Calu3 (cell line): ENCODE measurements at places on chromosomes 13 and 19. TPM values are rescaled to one million over a fixed set of nuclear protein-coding genes. Genes with fewer than 3 reads are reported as not detected.

GRCh38 chr13:43364210-43365038 is 341.0 kb downstream of the DNAJC15 start:
- H3K36me3 ChIP-seq: no peaks in the 10 kb centered on the region
- H3K4me3 ChIP-seq: no peak overlapping the region
- no peak for DNase-seq
- H3K27me3 ChIP-seq: no peaks in the 10 kb centered on the region
- no peaks in the 10 kb centered on the region for H3K4me1 ChIP-seq

- DNase-seq: no peak
- H3K27me3 ChIP-seq: no peaks in the 10 kb centered on the region
These were observed 866 bp upstream of the LMO7 start for GRCh38 chr13:75635101-75635827.

GRCh38 chr13:113016526-113017295 is 47.7 kb downstream of the MCF2L start:
- H3K4me1 ChIP-seq: no peaks in the 10 kb centered on the region
- no peak for DNase-seq
- H3K27me3 ChIP-seq: no peaks in the 10 kb centered on the region
- no peaks in the 10 kb centered on the region for H3K36me3 ChIP-seq
- H3K4me3 ChIP-seq: no peak overlapping the region

GRCh38 chr19:22622901-22623840 is 11.0 kb upstream of the ZNF492 start:
- DNase-seq: no peak
- no peaks in the 10 kb centered on the region for H3K4me1 ChIP-seq
- H3K27ac ChIP-seq: no peak overlapping the region
- H3K4me3 ChIP-seq: no peak overlapping the region

DNA sequence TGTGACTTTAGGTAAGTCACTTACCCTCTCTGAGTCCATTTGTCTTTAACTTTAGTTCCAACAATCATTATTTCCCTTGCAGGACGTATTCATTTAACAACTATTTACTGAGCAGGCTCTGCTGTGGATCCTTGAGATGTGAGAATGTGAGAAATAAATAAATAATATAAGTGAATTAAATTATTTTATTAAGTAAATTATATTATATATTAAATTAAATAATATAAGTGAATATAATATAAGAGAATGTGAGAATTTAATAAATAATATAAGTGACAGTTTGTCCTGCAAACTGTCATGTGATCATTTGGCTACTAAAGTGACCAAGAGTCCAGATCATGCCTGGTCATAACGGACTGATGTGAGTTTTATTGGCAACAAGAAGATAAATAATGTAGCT is 598 bp downstream of the OR2Z1 start:
- H3K27me3 ChIP-seq: no peaks in the 10 kb centered on the region
- H3K27ac ChIP-seq: no peak overlapping the region

Gene DHDH
- 2.1 and 5.3 TPM in 2 replicates for total RNA-seq

Gene HMG20B
- total RNA-seq: 58.1 and 58.4 TPM in 2 replicates

Gene SIGLEC5
- total RNA-seq: not detected in 2 replicates

GRCh38 chr13:111202745-111203144 is 87.6 kb downstream of the ARHGEF7 start:
- no peak for DNase-seq
- H3K27me3 ChIP-seq: no peaks in the 10 kb centered on the region
- no peaks in the 10 kb centered on the region for H3K4me1 ChIP-seq
- no peak overlapping the region for H3K27ac ChIP-seq
- H3K36me3 ChIP-seq: no peaks in the 10 kb centered on the region

DNA sequence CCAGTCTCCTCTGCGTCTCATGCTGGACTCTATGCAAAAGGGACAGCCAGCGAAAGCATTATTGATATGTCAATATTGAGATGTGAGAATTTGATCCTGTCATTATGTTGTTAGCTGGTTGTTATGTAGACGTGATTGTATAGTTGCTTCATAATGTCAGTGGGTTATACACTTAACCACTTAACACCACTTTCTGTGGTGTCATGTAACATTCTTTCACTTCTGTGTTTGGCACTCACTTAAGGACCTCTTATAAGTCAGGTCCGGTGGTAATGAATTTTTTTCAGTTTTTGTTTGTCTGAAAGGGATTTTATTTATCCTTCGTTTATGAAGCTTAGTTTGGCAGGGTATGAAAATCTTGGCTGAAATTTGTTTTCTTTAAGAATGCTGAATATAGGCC is 7.1 kb upstream of the SIGLEC7 start:
- DNase-seq: no peak
- H3K4me3 ChIP-seq: no peak overlapping the region
- H3K36me3 ChIP-seq: no peaks in the 10 kb centered on the region
- H3K27ac ChIP-seq: no peak overlapping the region
- peaks cover 63% of the 10 kb centered on the region for H3K27me3 ChIP-seq

GRCh38 chr13:101343128-101343787 is 73.0 kb downstream of the NALCN start:
- H3K4me3 ChIP-seq: no peak overlapping the region
- no peak overlapping the region for H3K27ac ChIP-seq
- no peaks in the 10 kb centered on the region for H3K36me3 ChIP-seq
- DNase-seq: no peak
- H3K4me1 ChIP-seq: no peaks in the 10 kb centered on the region

Gene FCER2
- total RNA-seq: not detected in 2 replicates

- peaks cover 100% of the 10 kb centered on the region for H3K27me3 ChIP-seq
- DNase-seq: peak; percentile 57
- H3K4me3 ChIP-seq: peak overlapping the region; percentile 1
- peaks cover 4% of the 10 kb centered on the region for H3K36me3 ChIP-seq
- no peak overlapping the region for H3K27ac ChIP-seq
- peaks cover 39% of the 10 kb centered on the region for H3K4me1 ChIP-seq
These were observed 869 bp downstream of the GFY start for GRCh38 chr19:49425922-49426592.

DNA sequence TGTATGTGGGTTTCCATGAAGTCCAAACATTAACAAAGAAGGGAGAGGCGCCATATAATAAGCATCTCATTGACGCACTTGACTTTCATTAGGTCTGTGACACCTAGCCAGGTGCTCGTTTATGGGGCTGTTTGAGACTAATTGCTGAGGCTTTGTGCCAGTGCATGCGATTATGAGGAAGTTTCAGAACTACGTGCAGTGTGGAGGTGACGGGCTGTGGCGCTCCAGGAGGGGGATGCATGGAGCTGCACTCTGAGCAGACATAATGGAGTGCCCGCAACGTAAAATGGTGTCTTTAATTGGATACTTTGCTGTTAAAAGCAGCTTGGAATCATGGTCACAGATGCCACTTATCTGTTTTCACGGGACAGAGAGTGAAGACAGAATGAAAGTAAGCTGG is 223.2 kb downstream of the FGF9 start:
- no peaks in the 10 kb centered on the region for H3K36me3 ChIP-seq
- no peak overlapping the region for H3K27ac ChIP-seq
- no peak for DNase-seq

DNA sequence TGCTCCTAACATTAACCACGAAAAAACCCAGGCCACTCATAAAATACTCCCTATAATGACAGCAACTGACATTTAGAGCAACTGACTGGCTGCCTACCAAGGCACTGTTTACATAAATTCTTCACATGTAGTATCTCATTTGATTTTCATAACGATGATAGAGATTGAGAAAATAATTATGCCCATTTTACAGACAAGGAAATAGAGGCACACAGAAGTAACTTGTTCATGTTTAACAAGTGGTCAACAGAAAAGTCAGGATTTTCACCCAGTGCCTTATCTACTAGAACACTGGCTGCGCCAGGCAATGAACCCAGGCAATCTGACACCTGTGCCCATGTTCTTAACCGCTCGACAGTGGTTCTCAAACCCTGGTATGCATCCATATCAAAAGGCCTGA is 6.3 kb downstream of the ZNF45 start:
- no peaks in the 10 kb centered on the region for H3K27me3 ChIP-seq
- H3K4me1 ChIP-seq: peaks cover 3% of the 10 kb centered on the region
- no peak for DNase-seq
- H3K36me3 ChIP-seq: peaks cover 9% of the 10 kb centered on the region
- H3K4me3 ChIP-seq: no peak overlapping the region

- no peak for DNase-seq
- H3K27ac ChIP-seq: no peak overlapping the region
- no peaks in the 10 kb centered on the region for H3K36me3 ChIP-seq
- no peak overlapping the region for H3K4me3 ChIP-seq
- no peaks in the 10 kb centered on the region for H3K4me1 ChIP-seq
- no peaks in the 10 kb centered on the region for H3K27me3 ChIP-seq
These were observed 1131.7 kb downstream of the SLITRK5 start for GRCh38 chr13:88802886-88803285.

Gene HIPK4
- 0.14 TPM in 1 of 2 replicates, not detected in the other for total RNA-seq
